ENCODE measurements at places on chromosomes 2 and 18.

GRCh38 chr2:158686210-158686691, 108.9 kb upstream of the DAPL1 start:
- no peak for DNase-seq

GRCh38 chr2:201678401-201678800, 20.0 kb downstream of the MPP4 start:
- no peak for DNase-seq

- DNase-seq, result no peak
Measured at GRCh38 chr18:26482569-26482968, 65.8 kb downstream of the KCTD1 start.

GRCh38 chr2:43622931-43623451, 14.1 kb upstream of the PLEKHH2 start:
- no peak for DNase-seq

DNA sequence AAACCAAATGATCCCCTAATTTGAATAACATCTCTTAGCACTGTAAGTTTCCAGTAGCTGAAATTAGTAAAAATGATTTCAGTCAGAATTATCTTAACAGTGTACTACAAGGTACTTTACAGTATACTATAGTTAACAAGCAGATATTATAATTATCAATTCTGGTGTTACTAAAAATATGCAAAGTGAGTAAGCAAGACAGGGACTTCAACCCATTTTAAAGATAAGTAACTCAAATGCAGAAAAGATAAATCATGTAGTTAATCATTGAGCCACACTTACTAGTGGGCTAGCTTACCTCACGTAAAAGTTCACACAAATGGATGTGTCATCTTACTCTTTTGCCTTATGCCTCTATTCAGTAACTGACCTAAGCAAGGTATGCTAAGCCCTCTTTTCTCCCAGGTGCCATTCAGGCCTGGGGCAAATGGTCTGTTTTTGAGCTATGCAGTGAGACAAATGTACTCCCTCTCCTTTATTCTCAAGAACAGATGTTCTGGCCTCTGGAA, 101.0 kb downstream of the NBAS start:
- DNase-seq, result no peak

All from T47D (cell line).